ENCODE measurements at places on chromosomes 7 and 10. TPM values are rescaled to one million over a fixed set of nuclear protein-coding genes. Genes with fewer than 3 reads are reported as not detected.
A peak's percentile ranks its signal among the peaks of the same experiment; 100 is the strongest.

ADAM8 gene
- 1.6 TPM for total RNA-seq

CYP2C19 gene
- not detected for total RNA-seq

ZNF365 gene
- total RNA-seq = 8.2 TPM

HSPA12A gene
- 3.4 TPM for total RNA-seq

ESYT2 gene
- total RNA-seq = 61.6 TPM

HOXA2 gene
- not detected for total RNA-seq

SPDYE9 gene
- total RNA-seq = not detected

KDM7A gene
- 1.00 TPM for total RNA-seq

GJD4 gene
- not detected for total RNA-seq

- DNase-seq = no peak
Measured at GRCh38 chr7:158029509-158029908, 558.1 kb downstream of the PTPRN2 start.

- DNase-seq = no peak
Measured at GRCh38 chr7:69714886-69715576, 116.8 kb downstream of the AUTS2 start.

- no peak for DNase-seq
Measured at GRCh38 chr7:69398986-69399385, 199.3 kb upstream of the AUTS2 start.

- DNase-seq = peak; percentile 53
Measured at GRCh38 chr7:105268056-105268455, 120.7 kb downstream of the SRPK2 start.

- no peak for DNase-seq
Measured at GRCh38 chr10:46310143-46310514, 23.3 kb downstream of the ANTXRL start.

GRCh38 chr7:33882950-33883670 lies 22.2 kb upstream of the BMPER start:
- no peak for DNase-seq

DNA sequence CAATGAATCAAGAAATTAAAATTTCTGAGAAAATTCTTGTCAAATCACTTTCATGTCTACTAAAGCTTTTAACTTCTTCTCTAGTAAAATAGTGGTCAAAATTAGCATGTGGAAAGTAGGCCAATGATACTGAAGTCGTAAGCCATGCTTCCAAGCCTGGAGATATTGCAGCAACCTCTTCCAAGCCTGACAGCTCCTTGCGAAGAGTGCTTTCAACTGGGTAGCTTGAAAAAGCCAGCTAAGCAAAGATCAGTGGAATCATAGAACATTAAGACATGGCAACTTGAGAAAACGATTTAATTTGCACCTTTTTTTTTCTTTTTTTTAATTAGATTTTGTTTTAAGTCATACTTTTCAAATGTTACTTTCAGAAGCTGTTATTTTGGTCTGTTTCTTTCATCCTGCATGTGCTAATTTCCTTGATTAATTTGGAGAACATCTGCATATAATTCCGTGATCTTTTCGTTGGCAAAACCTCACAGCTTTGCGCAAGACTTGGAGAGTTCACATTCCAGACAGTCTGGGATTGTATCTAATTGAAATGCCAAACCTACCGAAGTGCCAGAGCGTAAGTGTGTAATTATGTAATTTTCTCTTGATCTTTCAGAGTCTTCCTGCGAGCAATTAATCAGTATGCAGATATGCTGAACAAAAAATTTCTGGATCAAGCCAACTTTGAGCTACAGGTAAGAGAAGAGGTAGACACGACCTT lies 142.2 kb upstream of the INSYN2A start:
- DNase-seq = no peak

DNA sequence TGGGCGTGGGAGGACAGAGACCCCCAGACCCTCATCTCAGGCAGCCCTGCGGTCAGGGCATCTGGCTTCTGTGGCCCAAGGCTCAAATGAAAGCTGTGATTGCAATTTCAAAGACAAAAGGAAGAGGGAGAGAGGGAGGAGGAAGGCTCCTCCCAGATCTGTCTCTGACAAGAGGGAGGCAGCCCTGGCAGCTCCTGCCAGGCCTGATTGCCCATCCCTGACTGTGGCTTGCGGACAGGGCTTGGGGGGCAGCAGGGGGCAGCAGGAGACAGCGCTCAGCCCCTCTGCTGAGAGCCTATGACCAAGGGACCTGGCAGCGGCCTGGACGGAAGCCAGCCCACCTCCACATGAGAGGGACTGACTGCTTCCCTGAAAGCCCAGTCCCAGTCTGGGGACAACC lies 91.8 kb downstream of the PTPRN2 start:
- DNase-seq = peak; percentile 66

GRCh38 chr10:111506266-111507034 lies 429.6 kb downstream of the ADRA2A start:
- no peak for DNase-seq

- DNase-seq = no peak
Measured at GRCh38 chr10:99874341-99875085, 92.1 kb downstream of the ABCC2 start.

- no peak for DNase-seq
Measured at GRCh38 chr10:71512312-71512711, 115.6 kb downstream of the CDH23 start.

DNA sequence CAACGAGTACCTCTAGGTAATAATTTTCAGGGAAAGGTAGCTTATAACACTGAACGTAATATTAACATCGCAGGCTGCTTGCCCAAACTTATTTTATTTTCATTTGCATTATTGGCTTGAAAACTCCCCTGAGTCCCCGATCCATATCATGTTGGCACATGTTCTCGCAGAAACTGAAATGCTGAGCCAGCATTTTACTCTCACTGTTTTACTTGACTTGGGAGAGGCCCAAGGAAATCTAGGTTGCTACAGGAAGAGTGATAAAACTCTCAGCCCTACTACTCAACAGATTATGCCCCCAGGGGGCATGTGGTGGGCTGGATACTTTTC lies 183.5 kb upstream of the HABP2 start:
- no peak for DNase-seq

- DNase-seq = peak; percentile 23
Measured at GRCh38 chr10:118523775-118524174, 71.7 kb downstream of the PRLHR start.

DNA sequence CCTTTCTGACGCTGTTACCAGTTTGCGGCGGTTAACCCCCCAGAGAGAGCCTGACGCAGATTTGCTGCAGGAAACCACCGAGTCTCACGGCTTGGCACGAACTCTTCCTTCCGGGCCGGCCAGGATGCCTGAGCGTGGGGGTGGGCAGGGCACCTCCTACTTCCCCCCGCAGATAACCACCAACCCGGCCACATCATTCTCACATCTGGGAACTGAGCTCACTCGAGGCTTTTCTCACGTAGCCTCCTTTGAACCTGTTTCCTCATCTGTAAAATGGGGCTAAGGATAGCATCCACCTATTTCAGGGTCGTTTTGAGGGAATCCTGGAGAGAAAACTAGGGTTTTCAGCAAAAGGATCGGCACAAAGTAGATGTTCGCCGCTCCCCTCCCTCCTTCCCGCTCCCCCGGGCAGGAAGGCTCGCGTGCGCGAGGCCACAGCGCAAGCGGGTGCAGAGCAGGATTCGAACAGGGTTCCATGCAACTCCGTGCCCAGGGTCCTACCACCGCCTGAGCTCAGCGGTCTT lies 23.6 kb downstream of the DDIT4 start:
- peak; percentile 32 for DNase-seq

DNA sequence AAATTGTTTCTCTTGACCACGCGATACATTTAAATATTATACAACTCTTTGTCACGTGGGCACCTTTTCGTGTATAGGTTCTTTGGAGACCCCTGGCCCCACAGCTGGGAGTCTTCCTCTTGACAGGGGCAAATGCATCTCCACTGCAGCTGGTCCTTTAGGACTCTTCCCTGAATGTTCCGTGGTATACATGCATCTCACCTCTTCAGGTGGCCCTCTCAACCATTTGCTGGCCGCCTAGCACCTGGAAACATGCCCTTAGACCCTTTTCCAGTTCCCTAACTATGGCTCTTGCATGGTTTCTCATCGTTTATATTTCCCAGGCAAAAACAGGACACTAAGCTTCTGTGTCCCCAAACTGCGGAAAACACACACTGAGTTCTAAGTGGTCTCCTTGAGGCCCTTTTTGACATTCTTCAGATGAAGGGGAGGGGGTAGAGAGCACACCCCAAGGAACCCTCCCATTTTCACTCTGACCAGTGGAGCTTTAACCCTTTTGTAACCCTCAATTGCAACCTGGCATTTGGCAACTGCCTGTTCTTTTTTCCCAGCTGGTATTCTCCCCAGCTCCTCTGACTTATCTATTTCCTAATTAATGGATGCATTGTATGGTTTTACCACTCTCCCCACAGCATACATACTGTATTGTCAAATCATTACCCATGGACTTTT lies 20.6 kb downstream of the HNRNPA2B1 start:
- no peak for DNase-seq

- no peak for DNase-seq
Measured at GRCh38 chr7:130020434-130020833, 30.7 kb downstream of the ZC3HC1 start.

DNA sequence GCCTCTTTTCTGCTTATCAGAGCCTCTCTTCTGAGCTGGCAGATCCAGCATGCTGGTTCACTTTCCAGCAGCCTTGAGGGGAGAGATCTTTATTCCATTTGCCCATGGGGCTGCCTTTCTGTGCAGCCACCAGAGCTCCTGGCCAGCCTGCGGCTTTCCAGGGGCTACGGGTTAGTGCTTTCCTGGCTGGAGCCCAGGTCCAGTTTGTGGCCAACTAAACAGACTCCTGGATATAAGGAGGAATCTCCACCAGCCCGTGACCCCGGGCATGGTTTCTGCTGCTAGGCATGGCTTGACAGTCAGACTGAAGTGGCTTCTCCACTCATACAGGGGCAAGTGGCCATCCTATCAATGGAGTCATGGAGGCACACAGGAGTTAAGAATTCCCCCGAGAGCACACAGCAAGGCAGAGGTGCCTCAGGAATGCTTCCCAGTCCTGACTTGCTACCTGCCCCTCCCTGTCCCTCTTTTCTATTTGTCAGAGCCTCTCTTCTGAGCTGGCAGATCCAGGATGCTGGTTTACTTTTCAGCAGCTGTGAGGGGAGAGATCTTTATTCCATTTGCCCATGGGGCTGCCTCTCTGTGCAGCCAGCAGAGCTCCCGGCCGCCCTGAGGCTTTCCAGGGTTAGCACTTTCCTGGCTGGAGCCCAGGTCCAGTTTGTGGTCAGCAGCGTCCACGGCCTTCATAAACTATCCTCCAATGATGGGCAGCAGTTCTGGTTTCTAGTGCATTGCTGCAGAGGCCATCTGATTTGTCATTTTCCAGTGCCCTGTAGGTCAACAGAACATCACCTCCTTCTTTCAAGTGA lies 35.9 kb downstream of the TSPAN15 start:
- no peak for DNase-seq

GRCh38 chr7:92915348-92915747 lies 79.0 kb upstream of the CDK6 start:
- DNase-seq = no peak

DNA sequence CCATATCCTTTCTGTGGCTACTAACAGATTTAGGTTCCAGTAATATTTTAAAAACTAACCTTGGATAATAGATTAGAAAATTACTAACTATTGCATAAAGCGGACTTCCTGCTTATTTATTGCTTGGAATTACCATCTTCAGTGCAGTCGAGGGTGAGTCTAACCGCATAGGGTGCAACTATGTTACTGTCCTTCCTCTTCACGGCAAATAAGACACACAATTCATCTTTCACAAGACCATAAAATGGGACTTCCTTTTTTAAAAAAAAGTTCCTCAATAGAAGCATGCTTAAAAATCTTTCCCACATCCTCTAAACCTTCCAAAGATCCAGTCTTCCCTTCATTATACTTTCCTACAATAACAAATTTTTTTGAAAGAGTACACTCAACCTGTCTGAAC lies 2.1 kb downstream of the SLC25A40 start:
- no peak for DNase-seq

- peak; percentile 51 for DNase-seq
Measured at GRCh38 chr10:90674928-90675327, 182.9 kb downstream of the HTR7 start.

GRCh38 chr10:668786-669485 lies 20.5 kb downstream of the DIP2C start:
- DNase-seq = no peak

GRCh38 chr10:5776136-5776880 lies 36.9 kb downstream of the GDI2 start:
- DNase-seq = no peak

DNA sequence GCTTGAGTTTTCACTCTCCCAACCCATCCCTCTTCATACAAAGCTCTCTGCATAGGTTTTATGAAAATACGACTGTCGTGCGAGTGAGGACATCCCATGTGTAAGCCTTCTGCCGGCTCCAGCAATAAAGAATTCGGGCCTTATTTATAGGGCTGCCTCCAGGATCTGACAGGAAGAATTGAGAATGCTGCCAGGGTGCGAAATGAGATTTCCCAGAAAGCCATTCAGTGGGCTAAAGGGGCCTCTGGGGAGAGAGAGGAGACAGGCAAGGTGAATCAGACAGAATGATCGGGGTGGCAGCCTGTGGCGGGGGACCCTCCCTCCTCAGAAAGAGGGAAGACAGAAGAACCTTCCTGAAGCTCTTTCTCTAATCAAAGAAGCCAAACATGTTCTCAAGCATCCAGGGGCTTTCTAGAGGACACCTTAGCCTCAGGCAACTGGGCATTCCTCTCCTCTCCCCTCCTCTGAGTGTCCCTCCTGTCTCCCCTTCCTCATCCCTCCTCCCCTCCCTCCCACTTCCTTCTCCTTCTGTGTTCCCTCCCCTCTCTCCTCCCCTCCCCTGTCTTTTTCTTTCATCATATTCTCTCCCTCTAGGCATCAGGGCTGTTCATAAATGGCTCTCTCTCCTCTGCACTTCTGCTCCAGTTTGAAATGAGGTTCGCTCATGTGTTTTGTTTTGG lies 410.9 kb downstream of the TYW1 start:
- DNase-seq = no peak

- DNase-seq = no peak
Measured at GRCh38 chr7:129202058-129202777, 13.8 kb downstream of the SMO start.

GRCh38 chr10:94199565-94199964 lies 163.2 kb downstream of the NOC3L start:
- no peak for DNase-seq

DNA sequence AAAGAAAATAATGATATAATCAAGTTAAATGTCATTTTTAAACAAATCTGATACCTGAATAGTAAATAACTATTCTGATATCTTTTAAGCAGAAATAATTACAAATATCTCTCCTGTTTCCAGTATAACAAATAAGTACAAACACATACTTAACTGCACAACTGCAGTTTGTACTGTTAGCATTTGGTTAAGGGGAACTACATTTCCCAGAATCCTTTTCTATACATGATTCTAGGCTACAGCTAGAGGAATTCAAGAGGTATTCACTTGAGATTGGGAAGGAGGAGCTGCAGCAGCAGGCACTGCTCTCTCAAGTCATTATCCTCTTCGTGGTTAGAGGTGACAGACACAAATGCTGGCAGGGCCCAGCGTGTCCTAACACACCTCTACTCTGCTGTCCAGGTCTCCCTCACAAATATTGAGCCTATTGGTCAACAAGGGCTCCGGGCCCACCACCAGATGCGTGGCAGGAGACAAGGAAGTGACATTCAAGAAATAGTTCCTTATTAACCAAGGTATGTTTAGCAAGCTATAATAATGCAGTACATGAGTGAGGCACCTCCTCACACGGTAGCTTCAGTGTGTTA lies 255.1 kb upstream of the MKLN1 start:
- peak; percentile 24 for DNase-seq

- DNase-seq = no peak
Measured at GRCh38 chr10:17229717-17229966, 1.6 kb downstream of the VIM start.

Data from HT1080 (cell line).